ENCODE measurements at places on chromosomes 11 and 22.

DNA sequence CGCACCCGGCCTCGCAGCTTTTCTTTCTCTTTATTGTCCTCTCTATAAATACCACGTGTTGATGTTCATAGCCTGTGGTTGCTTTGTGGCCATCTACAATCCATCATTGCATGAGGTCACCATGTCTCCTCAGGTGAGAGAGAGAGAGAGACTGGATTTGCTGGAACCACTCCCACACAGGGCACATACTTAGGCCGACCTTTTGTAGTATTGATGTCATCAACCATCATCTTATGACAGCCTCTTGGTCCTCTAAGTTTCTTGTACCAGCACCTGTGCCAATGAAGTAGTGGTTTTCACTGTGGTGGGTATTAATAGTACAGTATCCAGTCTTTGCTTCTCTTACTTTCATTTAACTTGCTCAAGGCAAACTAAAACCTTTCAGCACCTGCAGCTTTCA lies 22.8 kb upstream of the P2RY6 start:
- no peak for DNase-seq

- DNase-seq: no peak
These were observed 126.5 kb downstream of the RASSF10 start for GRCh38 chr11:13135385-13136271.

DNA sequence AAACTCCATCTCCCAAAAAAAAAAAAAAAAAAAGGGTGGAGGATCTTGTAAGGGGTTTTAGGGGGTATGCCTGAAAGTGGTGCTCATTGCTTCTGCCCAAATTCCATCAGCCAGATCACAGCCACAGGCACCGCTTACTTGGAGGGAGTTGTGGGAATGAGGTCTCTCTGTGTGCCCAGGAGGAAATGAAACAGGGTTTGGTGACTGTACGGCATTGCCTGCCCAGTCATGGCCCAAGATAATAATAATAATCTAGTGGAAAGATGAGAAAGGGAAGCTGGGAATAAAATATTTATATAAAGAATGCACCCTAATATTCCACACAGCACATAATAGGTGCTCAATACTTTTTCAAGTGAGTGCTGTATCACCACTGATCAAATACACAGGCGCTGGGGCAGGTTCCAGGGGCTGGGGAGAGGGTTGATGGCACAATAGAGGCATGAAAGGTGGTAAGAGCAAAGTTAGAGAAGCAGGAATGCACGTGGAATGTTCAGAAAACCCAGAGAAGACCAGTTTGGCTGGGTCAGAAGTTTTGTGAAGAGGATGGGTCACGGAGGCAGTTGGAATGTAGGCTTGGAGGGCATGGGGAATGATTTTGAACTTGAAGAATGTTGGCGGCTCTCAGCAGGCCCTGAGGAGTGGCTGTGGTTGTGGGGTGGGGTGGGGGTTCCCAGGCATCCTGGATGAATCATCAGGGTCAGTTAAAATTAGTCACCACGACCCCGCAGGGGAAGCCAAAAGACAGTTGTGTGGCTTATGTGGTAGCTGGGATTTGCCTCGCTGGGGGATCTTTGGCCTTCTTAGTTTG lies 12.5 kb upstream of the MB start:
- DNase-seq: no peak

DNA sequence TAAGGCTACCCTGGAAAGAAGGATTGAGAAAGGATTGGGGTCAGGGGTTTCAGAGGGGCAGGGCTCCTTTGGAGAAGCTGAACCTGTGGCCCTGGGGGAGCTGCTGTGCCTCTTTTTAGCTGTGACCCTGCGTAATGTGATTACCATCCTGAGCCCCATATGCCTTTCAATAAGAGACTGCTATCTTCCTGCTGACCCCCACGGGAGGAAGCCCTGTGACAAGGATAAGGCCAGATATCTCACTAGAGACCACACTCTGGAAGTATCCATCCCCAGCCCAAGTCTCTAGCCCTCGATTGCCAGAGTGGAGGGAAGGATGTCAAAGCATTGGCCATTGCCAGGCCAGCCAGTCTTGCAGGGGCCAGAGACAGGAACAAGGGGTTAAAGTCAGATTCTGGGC lies 4.8 kb upstream of the SLC39A13 start:
- no peak for DNase-seq

- DNase-seq: no peak
These were observed 37.7 kb downstream of the ANO1 start for GRCh38 chr11:70115778-70116177.

GRCh38 chr11:112392904-112393303 lies 132.2 kb upstream of the PLET1 start:
- DNase-seq: no peak

Data from KG1 (cell line).